ENCODE measurements at places on chromosomes 3 and 15. TPM values are rescaled to one million over a fixed set of nuclear protein-coding genes. Genes with fewer than 3 reads are reported as not detected.

GRCh38 chr3:176403531-176403930 lies 793.8 kb downstream of the TBL1XR1 start:
- no peak for DNase-seq

The SLC27A2 gene
- total RNA-seq, result 3.5 TPM

DNA sequence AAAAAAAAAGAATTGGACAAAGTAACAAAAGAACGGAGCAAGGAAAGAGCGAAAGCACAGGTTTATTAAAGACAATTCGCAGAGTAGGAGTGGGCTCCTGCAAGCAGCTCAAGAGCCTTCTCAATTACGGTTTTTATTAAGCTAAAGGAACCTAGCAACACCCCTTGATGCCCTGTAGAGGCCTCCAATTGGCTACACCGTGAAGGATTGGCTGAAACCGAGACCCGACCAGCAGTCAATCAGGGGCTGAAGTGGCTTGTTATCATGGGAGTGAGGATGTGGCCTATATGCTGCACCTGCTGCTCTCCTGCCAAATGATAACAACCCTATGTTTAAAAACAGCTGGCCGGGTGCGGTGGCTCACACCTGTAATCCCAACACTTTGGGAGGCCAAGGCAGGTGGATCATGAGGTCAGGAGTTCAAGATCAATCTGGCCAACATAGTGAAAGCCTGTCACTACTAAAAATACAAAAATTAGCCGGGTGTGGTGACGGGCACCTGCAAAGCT lies 20.4 kb upstream of the AP3B2 start:
- no peak for DNase-seq

GRCh38 chr15:65244638-65245037 lies 33.4 kb upstream of the CILP start:
- no peak for DNase-seq

DNA sequence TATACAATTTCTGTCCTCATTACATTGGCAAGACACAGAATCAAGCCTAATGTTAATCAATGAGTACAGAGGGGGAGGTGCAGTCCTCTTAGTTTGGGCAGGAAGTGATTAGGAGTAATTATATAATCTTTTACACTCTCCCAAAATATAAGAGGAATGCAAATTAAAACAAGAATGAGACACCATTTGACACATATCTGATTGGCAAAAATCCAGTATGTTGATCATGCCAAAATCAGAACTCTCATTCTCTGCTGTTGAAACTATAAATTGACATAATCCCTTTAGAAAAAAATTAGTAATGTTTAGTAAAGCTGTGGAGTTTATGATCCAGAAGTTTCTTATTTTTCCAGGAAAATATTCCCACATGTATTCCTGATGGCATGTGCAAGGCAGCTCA lies 373.4 kb downstream of the EPHA6 start:
- DNase-seq, result no peak

- DNase-seq, result no peak
Measured at GRCh38 chr3:120382941-120383447, 33.8 kb upstream of the LRRC58 start.

Measured in breast epithelium (tissue), 4 donors.